ENCODE measurements at places on chromosomes 4 and X.

DNA sequence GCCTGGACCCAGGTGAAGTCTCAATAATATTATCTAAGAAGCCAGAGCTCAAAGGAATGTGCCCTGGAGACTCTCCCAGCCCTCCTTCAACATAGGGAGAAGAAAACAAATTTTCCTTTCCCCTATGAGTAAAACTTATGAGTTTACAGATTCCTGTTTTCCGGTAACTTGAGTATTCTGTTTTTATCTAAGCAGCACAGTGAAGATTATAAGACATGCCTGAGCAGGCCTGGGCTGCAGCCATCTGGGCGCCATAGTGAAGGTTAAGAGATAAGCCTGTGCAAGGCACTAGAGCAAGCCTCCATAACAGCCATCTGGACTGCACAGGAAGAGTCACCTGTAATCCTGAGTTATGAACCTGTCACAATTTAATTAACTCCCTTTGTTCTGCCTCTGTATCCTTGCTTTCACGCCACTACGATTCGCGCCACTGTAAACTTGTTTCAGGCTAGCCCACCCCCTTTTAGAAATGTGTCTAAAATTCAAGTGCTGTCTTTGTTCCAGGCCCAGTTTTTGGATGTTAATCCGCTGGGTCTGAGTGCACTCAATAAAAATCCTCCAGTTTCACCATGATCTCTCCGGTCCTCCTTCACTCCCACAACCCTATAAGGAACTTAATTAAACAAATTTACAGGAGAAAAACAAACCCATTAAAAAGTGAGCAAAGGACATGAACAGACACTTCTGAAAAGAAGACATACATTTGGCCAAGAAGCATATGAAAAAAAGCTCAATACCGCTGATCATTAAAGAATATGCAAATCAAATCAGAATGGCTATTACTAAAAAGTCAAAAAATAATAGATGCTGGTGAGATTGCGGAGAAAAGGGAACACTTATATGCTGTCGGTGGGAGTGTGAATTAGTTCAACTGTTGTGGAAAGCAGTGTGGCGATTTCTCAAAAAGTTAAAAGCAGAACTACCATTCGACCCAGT lies 189.5 kb downstream of the APBB2 start:
- no peak for DNase-seq

DNA sequence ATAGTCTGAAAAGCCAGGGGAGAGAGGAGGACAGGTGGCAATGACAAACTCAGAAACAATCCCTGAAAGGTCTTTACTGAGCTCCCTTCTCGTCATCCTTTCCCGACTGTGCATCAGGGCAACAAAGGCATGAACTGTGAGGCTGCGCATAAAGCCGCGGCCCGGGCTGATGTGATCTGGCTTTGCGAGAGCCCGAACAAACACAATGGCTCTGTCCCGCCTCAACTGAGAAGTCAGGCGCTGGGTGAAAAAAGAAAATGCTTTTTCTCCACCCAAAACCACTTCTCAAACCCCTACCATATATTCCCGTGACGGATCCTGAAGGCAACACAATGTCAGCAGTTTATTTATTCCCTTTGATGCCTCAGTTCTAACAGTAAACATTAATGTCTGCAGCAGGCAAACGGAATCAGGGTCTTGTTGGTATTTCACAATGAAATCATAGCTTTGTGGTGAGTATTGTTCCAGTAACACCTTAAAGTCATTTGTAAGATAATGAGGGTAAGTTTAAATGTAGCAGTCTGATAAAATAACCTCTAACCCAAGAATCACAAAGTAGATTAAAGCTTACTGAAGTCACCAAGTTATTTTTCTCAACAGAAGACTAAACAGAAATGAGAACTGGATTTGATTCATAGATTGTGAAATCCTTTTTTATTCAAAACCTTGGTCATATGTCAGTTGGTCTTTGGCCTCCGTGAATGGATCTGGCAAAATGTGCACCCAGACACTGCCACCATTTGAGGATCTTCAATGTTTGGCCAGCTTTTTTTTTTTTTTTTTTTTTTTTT lies 67.4 kb downstream of the APBB2 start:
- DNase-seq: no peak

DNA sequence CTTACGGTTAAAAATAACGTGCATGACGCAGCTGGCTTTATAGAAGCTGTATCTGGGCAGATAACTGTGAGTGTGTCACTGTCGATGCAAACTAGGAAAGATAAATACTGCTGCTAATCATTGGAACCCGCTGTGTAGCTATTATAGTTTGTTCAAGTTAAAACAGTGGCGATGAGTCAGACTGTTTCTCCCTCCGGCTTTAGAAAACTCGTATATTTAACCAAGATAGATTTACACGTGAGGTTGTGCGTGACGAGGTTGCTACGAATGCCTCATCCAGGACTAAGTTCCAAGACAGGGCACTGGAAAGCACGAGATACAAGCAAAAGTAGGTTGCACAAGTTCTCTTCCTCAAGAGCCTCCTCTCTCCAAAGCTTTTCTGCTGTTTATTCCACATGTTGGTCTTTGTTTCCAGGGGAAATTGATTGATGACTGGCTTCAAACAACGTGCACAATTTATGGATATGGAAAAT lies 270.7 kb downstream of the FBXW7 start:
- DNase-seq: no peak

- DNase-seq: peak; percentile 6
Measured at GRCh38 chr4:42302348-42302747, 94.9 kb upstream of the SHISA3 start.

DNA sequence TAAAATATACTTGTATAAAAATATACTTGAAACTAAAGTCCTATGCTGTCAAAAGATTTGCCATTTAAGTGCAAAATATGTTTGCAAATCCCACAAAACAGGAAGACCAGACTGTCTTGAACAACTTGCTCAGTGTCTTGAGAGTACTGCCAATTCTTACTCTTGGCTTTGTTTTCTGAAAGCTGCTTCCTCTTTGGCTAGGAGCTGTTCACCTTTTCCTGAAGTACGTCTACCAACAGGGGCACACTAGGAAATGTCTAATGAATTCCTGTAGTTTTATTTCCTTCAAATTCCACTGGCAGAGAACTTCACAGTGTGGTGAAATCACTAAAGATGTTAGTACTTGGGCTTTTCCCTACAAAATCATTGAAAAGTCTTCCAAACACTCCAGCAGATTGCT lies 46.4 kb upstream of the ABCG2 start:
- no peak for DNase-seq

DNA sequence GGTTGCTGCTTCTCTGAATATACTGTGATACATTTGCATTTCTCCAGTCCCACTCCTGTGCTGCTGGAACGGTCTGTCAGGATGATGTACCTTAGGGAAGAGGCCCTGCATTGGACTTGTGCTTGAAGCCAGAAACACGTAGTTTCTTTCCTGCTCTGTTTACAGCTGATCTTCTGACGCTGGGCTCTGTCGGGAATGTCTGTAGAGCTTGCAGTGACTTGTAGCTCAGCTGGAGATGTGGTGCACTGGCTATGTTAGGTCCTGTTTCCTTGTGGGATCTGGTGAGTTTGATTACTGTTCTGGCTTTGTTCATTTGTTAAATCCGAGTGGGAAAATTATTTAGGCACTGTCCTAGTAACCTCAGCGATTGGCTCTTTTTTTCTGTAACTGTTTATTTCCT lies 137.2 kb upstream of the WDR1 start:
- no peak for DNase-seq

- DNase-seq: no peak
Measured at GRCh38 chrX:71081330-71082123, 13.4 kb upstream of the SNX12 start.

DNA sequence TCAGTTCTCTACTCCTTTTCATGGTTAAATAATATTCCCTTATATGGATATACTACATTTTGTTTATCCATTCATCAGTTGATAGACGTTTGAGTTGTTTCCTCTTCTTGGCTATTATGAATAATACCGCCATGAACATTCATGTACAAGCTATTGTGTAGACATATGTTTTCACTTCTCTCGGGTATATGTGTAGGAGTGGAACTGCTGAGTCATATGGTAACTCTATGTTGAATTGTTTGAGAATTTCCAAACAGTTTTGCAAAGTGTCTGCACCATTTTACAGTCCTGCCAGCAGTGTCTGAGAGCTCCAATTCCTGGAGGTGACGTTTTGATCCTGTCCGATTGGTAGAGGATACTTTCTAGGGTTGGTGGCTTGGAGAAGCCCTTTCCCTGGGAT lies 23.6 kb downstream of the PLAC1 start:
- DNase-seq: no peak

DNA sequence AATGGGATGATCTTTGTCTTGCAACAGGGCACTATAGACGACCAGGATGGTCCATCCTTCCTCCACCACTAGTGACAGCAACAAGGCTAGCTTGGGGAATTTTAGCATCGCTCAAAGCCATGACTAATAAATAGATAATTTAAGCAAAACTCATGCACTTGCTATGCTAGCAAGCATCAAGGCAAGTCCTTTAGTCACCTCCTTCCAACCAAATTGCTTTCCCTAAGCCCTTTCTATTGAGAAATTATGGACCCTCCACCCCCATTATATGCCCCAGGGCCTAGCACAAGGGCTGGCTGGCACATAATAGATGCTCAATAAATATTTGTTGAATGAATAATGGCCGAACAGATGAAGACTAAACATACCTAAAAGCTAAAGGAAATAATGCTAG lies 28.6 kb downstream of the SLC16A2 start:
- no peak for DNase-seq

GRCh38 chrX:11446949-11447348 lies 153.7 kb downstream of the AMELX start:
- no peak for DNase-seq

DNA sequence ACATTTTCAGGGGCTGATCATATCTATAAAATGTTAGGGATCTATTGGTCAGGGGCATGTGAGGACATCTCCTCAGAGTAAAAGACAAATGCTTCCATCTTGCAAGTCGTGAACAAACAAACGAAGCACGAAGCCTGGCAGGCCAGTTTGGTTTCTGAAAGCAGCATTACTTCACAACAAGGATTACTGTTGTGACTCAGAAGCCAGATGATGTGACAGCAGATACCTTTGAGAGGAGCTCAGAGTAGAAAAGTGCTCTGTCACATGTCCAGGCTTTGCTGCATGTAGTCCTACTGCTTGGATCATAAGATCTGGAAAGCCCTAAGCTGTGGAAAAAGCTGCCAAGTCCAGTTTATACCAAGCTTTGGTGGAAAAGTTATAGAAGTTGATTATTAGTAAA lies 1827.2 kb downstream of the ARAP2 start:
- DNase-seq: no peak

DNA sequence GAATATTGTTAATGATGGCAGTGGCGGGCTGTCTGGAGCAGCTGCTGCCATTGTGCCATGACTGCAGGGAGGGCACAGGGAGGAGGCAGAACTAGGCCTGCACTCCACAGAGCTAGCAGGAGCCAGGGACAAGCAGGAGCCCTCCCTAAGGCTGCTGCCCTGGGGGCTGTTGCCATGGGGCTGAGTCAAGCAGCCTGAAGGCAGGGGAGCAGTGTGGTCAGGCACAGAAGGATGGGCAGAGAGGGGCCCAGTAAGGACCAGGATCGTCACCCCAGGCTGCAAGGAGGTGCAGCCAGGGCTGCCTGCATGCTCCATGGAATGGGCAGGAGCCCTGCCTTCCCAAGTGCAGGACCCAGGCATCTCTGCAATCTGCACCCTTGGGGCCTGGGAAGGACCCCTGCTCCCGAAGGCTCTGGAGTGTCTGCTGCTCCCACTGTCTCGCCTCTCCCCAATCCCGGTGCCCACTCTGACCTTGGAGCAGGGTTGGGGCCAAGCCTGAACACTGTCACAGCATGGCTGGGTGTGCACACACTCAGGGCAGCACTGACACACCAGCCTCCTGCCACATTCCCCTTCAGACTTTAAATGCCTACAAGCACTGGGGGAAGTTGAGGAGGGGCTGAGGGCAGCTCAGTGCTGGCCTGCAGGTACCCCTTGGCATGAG lies 98.3 kb upstream of the GALNTL6 start:
- no peak for DNase-seq

GRCh38 chr4:119823891-119824290 lies 195.3 kb upstream of the PDE5A start:
- DNase-seq: no peak

DNA sequence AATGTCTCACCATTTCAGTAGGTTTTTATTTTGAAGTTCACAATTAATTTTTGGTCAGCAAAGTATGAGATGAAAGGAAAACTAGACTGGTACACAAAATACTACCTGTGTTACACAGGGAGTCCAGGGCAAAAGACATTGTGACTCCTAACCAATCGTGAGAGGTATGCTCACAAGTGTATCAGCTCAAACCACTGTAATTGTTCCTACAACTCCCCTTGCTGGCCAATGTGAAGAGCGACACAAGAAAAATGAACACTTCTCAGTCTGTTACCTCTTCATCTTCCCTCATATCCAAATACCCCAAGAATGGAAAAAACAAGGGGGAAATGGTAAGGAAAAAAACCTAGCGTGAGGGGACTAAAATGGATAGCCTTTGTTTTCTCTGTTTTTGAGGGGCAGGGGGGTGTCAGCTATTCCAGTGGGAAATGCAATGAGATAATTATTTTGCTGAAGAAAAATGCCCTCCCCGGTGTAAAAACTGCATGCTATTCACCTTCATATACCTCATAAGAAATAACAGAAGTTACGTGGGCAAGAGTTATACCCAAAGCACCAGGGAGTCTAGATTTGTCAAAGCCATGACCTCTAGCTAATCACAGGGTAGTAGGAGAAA lies 30.6 kb upstream of the NSUN7 start:
- DNase-seq: no peak
